ENCODE measurements at places on chromosomes 2 and 18.
A peak's percentile ranks its signal among the peaks of the same experiment; 100 is the strongest.

GRCh38 chr2:207525296-207525695 lies 4.5 kb upstream of the CREB1 start:
- DNase-seq: no peak

- no peak for DNase-seq
Observed at GRCh38 chr2:134386310-134386709, 132.4 kb downstream of the MGAT5 start.

DNA sequence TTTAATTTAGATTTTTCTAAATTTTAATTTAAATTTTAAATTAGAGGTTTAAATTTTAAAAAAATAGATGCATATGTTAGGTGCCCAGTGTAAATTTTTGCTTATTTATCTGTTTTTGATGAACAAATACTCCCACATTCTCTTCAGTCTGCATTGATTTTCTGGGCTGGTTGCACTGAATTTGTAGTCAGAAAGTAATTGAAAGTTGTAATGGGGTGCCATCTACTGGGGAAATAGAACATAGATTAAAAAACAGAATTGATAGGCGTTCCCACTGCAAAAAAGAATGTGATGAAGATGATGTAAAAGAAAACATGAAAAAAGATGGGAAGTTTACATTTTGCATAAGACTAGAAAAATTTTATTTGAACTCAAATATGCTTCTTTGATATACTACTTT lies 51.7 kb upstream of the CCDC85A start:
- DNase-seq: no peak

GRCh38 chr2:100875516-100876230 lies 55.7 kb downstream of the NPAS2 start:
- DNase-seq: no peak

DNA sequence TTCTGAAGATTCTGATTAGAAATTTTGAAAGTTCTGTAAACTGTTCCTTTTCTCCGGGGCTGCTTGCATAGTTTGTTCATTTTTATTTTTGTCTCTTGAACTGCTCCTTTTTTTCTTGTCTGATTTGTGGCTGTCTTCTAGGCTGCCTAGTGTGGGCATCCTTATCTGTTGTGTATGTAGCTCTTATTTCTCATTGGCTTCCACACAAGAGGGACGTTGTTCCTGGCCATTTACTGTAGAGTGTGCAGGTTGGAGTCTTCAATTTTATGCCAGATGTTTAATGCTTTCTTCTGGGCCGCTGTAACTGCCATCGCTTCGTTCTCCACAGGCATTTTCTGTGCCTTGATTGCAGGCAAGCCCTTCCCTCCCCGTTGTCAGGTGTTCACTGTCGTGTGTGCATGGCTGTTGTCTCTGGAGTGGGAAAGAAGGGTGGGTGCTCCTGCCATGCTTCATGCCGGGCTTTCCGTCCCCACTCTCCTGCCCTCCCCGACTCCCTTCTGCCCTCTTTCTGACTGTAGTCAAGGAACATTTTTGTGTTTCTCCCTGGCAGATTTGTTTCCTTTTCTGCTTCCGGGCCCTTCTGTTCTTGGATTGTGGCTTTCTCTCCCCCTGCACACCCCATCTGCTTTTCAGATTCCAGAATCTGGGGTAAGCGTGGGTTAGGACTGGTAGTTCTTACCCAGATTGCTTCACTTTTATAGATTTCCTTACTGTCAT lies 15.5 kb downstream of the CEP192 start:
- DNase-seq: no peak

- no peak for DNase-seq
Observed at GRCh38 chr2:61714210-61714609, 139.7 kb downstream of the FAM161A start.

DNA sequence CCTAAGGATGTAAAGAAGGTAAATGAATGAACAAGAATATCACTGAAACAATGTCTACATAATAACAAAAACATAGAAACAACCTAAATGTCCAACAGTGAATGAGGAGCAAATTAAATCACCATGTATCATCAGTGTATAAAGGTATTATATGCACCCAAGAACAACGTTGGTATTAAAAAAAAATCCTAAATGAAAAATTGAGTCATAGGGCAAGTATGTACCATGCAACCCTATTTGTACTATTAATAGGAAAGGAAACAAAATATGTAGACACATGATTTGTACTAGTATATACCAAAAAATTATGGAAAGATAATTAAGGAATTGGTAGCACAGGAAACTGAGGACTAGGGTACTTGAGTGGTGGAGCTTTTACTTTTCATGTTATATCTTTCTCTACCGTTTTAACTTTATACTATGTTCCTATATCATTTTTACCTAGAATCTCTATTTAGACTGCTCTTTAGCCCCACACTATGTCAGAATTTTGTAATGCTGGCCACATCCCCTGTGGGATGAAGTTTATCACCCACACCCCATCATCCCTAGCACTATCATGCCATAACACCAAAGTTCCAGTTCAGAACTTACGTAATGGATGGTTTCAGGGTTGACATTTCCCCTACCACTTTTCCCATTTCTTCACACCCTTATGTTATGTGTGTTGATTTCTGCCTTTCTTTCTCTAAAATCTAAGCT lies 25.6 kb downstream of the IKZF2 start:
- no peak for DNase-seq

DNA sequence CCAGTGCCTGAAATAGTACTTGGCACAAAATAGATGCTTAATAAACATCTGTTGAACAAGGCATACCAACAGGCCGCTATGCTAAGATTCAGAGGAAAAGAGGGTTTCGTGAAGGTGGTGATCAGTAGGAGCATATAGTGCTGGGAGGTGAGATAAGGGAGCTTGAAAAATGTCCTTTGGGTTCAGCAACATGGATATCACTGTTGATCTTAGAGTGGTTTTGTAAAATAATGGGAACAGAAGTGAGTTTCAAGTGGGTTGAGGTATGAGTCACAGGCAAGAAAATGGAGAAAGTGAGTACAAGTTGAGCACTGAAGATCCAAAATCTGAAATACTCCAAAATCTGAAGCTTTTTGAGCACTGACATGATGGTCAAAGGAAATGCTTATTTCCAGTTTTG lies 4.4 kb downstream of the CENPO start:
- no peak for DNase-seq

DNA sequence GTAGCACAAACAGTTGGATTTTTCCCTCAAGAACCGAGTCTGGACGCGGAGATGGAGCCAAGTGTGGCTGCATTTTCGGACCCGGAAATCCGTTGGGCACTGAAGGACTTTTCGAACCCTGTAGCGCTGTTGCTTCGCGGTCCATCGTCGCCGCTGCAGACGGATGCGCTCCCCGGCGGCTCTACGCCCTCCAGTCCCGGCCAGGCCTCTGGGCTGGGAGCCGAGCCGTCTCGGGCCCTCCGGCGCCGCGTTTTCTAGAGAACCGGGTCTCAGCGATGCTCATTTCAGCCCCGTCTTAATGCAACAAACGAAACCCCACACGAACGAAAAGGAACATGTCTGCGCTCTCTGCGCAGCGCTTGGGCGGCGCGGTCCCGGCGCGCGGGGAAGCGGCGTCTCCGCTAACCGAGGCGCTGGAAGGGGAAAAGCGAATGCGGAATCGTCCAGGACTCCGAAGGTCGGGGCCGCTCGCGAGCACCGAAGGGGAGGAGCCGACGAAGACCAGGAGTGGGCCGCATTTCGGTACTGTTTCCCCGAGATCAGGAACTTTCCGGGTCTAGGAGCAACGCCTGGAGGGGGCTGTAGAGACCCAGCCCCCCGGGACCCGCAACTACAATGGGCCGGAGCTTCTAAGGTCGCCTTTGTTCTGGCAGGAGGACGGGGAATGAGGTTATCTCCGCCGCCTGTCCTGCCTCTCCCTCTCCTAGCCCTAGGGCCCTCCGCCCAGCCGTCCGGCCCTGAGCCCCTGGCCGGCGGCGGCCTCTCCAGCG lies 3.2 kb downstream of the EMX1 start:
- DNase-seq: peak; percentile 59

DNA sequence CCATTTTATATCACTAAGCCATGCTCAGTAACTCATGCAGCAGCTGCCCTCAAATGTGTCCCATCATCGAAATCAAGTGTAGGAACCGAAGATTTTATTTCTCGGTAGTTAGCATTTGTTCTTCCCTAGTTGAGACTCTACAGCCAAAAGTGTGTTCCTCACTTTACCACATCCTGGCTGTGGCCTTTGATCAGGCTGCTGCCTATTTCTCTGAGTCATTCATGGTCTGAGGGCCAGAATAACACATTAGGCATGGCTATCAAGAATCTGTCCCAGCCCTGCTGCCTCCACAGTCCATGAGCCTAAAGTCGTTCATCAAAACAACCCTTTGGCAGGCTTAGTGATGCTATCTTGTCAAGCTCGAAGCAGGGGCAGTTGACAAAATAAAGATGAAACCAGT lies 300.1 kb downstream of the TDRD15 start:
- no peak for DNase-seq

Measured in right hindlimb (tissue), 1 donor.